ENCODE measurements at places on chromosomes 3 and 15.

- DNase-seq = no peak
These were observed 268.4 kb upstream of the ATP11B start for GRCh38 chr3:182524711-182525401.

DNA sequence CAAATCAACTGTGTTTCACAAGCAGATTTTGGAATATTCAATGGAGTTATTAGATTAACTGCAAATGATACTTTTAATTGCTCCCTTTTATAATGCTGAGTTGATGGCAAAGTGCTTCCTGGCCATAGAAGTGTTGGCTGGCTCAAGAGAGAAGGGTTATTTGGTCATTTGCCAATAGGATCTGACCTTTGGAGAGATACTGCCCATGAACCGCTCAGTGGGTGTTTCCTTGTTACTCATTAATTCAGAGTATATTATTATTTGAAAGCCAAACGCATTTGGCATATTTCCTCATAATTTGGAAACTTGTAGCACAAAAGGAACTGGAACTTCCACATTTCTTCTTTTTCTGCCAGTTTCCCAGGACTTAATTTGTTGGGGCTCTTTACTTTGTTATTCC lies 234.7 kb downstream of the CDIN1 start:
- DNase-seq = no peak

DNA sequence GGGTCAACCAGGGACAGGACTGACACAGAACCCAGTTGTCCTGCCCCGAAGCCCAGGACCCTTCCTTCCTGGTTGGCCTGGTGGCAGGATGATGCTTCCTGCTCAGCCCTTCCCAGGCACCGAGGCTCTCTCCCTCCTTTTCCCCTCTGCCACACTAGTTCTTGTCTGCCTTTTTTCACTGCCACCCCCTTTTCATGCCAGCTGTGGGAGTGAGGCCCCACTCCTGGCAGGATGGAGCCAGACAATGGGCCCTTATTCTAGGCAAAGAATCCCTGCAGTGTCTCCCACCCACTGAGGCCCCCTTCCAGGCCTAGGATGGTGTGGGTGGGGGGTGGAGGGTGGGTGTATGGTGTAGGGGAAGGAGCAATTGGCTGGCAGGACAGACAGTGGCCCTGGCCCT lies 1.1 kb upstream of the SCAMP5 start:
- no peak for DNase-seq

- DNase-seq = no peak
These were observed 900 bp upstream of the EOMES start for GRCh38 chr3:27723001-27723445.

DNA sequence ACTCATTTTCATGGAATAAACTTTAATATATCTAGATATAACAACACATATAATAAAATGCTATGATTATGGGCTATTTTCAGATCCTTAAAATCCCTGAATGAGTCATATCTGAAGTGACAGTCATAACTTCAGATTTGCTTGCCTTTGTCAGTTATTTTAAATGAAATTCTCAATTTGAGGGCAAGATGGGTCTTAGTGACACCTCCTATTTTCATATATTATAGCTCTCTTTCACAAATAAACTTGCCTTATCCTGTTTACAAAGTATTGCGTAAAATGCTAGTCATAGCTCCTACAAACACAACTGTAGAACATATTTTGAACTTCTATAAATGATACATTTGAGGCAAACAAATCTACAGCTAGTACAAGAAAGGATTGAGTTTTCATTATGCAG lies 6.2 kb upstream of the THRB start:
- no peak for DNase-seq

GRCh38 chr3:58651276-58651675 lies 15.3 kb downstream of the FAM3D start:
- no peak for DNase-seq

DNA sequence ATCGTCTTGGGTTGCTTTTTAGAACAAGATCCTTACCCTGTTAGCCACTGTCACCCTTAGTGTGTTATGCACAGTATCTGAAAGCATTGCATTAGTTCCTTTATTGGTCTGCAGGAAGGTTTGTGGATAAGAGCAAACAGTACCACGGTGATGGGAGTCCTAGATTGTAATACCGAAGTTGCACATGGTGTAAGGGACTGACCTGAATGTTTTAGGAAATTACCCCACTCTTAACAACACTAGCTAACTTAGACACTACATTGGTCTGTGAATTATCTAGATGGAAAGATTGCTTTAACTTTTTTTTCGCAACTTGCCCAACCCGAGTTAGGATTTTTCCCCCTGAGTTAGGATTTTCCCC lies 1.3 kb downstream of the STT3B start:
- DNase-seq = no peak

DNA sequence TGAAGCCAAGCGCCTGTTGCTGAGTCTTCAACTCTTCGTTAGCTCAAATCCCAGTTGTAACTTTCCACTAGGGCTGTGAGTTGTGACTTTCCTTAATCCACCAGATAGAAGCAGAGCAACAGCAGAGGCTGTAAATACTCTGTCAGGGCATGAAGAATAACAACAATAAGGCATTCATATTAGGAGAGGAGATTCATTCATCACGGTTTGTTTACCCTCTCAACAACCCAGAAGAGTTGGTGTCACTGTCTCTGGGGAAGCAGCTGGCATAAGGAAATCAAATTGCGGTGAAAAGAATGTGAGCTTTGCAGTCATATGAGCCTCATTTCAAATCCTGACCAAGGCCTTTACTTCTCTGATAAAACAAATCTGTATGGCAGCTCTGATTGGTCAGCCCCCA lies 184.8 kb downstream of the SHQ1 start:
- DNase-seq = no peak

- DNase-seq = peak; percentile 70
These were observed 37.6 kb downstream of the VIPR1 start for GRCh38 chr3:42539871-42540714.

DNA sequence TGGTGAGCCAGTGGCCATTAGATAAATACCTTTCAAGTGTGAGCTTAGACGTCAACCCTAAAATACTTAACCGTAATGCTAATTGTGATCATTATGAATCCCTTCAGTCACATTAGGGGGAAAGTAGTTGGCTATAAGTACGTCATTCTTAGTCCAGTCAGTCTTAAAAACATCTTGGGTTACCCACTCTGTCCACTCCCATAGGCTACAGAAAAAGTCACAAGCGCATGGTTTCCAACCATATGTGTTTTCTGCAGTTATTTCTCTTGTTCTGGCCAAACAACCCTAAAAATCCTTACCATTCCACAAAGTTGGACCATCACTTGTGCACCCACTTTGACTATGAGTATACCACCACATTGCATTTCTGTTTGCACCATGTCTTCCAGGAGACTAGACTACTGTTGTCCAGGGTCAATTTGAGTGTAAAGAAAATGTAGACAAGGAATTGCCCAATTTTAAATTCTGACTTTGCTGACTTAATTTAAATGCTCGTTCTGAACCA lies 3.3 kb downstream of the RPL15 start:
- no peak for DNase-seq

All from GM12892 (cell line).